Posterior vena cava (tissue), 2 donors: ENCODE measurements at places on chromosomes 13 and 19. TPM values are rescaled to one million over a fixed set of nuclear protein-coding genes. Genes with fewer than 3 reads are reported as not detected.

- DNase-seq: peak; percentile 94
Observed at GRCh38 chr19:17348700-17349099, 11.3 kb downstream of the GTPBP3 start.

- no peak for DNase-seq
Observed at GRCh38 chr19:45497791-45498190, 452 bp upstream of the PPM1N start.

Gene IGFLR1
- 4.3 TPM for total RNA-seq

- peak; percentile 85 for DNase-seq
Observed at GRCh38 chr19:45569619-45570421, 14.8 kb downstream of the OPA3 start.

DNA sequence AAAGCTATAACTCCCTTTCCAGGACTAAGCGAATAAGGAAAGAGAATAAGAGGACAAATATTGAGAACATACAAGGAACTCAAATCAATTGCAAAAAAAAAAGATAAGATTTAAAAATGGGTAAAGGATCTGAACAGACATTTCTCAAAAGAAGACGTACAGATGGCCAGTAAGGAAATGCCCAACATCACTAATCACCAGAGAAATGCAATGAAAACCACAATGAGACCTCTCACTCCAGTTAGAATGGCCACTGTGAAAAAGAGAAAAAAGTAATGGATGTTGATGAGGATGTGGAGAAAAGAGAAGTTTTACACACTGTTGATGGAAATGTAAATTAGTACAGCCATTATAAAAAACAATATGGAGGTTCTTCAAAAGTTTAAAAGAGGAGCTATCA lies 63.8 kb downstream of the VWA8 start:
- DNase-seq: no peak

Gene SIGLEC10
- 13.5 TPM for total RNA-seq

Gene NOVA2
- total RNA-seq: 8.0 TPM

Gene COX6B2
- not detected for total RNA-seq

Gene PLPPR3
- total RNA-seq: not detected

GRCh38 chr19:49556412-49557398 lies 23.7 kb downstream of the NOSIP start:
- no peak for DNase-seq

DNA sequence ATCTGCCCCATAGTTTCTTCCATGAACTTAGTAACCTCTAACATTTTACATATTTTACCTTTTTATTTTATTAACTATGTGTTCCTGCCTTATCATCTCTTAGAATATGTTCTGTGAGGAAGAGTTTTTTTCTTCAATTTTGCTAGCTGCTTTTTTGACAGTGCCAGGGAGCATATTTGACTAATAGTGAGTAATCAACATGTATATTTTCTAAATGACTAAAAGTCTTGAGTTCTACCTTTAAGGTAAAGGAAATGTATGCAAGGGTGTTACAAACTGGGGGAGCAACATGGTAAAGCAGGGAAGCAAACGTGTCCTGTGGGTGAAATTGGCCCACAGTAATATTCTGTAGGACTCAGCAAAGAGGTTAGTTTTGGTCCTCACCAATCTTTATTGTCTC lies 165.5 kb downstream of the NBEA start:
- DNase-seq: no peak

- peak; percentile 82 for DNase-seq
Observed at GRCh38 chr19:4985551-4985991, 16.7 kb downstream of the KDM4B start.

Gene RAB3A
- 2.9 TPM for total RNA-seq

DNA sequence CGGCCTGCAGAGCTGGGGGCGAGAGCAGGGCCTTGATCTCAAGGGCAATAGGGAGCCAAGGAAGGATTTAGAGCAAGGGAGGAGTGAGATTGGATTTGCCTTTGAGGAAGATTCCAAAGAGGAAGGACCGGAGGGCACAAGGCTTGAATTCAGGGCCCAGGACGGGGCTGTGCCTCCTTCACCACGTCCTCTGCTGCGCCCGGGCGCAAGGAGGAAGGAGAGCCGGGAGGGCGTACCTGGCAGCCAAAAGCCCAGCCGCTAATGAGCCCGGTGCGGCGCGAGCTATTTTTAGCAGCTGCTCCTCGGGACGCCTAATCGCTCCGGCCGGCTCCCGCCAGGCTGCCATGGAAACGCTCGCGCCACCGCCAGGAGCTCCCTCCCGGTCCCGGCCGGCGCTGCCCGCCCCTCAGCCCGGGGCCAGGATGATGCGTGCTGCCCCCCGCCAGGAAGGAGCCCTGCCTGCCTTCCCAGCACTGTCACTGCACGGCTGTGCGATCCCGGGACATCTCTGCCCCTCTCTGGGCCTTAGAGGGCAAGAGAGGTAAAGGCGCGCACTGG lies 31.3 kb downstream of the TINCR start:
- DNase-seq: peak; percentile 85

Gene PROZ
- total RNA-seq: not detected

- no peak for DNase-seq
Observed at GRCh38 chr19:6868351-6868750, 19.0 kb upstream of the ADGRE1 start.

Gene SH2D3A
- total RNA-seq: 0.52 TPM

DNA sequence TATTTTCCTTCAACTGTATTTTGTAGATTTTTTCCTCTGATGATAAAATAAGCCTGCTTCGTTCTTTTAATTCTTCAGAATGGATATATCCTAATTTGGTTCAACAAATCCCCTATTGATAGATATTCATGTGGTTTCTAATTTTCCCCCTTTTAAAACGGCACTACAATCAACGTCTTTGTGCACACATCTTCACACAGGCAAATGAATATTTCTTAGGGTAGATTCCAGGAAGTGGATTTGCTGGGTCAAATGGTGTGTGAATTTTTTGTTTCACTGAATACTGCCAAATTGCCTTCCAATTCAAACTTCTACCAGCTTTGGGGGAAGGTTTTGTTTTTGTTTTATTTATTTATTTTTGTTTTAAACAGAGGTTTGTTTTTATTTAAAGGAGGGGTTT lies 287.2 kb downstream of the FOXO1 start:
- DNase-seq: no peak

Gene ZNF708
- total RNA-seq: 14.9 TPM

- DNase-seq: no peak
Observed at GRCh38 chr19:40398417-40399131, 8.6 kb upstream of the HIPK4 start.

Gene SYT5
- not detected for total RNA-seq

Gene COX7A1
- 242 TPM for total RNA-seq

- no peak for DNase-seq
Observed at GRCh38 chr19:40521276-40521675, 54.5 kb downstream of the SPTBN4 start.

Gene ZNF575
- total RNA-seq: 3.4 TPM

GRCh38 chr13:55298201-55298600 lies 1842.5 kb upstream of the PRR20A start:
- DNase-seq: no peak

DNA sequence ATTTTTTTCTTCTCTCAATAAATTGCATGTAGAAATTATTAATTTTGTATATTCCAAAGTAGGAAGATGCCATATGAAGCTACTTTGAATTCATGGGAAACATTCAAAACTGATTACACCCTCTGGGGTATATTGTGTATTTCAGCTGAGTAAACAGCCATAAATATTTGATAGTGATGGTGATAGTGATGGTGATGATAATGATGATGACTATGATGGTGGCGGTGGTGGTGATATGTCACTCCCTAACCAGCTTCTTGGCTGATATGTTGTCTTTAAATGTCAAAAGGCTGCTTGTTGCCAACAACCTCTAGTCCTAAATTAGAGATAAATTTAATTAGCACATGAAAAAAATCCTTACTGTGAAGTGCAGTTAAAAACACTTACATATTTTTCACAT lies 102.0 kb downstream of the LRCH1 start:
- DNase-seq: no peak

Gene CRTC1
- 15.7 TPM for total RNA-seq

Gene CNFN
- 0.88 TPM for total RNA-seq

- no peak for DNase-seq
Observed at GRCh38 chr13:24224232-24224680, 63.7 kb downstream of the SPATA13 start.
